ENCODE measurements at places on chromosomes 16 and 17. TPM values are rescaled to one million over a fixed set of nuclear protein-coding genes. Genes with fewer than 3 reads are reported as not detected.

CDRT15L2 gene
- total RNA-seq, result not detected

- DNase-seq, result no peak
Observed at GRCh38 chr17:2849327-2849670, 53.1 kb downstream of the RAP1GAP2 start.

DNA sequence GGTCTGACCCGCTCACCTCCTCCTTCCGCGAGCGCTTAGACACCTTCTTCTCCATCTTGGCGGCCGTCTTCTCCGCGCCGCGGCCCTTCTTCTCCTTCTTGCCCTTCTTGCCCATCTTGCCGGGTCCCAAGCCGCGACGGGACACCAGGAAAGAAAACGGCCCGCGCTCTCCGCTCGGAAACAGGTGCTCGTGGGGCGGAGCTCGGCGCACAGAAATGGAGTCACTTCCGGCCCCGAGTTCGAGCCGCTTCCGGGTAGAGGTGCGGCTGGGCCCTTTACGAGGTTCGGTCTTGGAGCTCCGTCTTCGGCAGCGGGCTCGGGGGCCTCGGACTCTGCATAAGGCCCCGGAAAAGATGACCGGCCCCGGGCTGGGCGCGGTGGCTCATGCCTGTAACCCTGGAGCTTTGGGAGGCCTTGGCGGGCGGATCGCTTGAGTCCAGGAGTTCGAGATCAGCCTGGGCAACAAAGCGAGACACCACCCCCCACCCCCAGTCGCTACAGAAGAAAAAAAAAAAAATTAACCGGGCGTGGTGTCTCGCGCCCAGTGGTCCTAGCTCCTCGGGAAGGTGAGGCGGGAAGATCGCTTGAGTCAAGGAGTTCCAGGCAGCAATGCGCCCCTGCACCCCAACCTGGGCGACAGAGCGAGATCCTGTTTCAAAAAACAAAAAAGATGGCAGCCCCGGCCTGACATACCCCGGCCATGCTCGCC is at the start of gene KLHDC4:
Gene KLHDC4 (minus strand): TSS at position 211 of the 709 bp plus-strand sequence. CDS start 96 bp downstream, at position 115.
- DNase-seq, result peak; percentile 65

VTN gene
- 1.1 TPM for total RNA-seq

DNA sequence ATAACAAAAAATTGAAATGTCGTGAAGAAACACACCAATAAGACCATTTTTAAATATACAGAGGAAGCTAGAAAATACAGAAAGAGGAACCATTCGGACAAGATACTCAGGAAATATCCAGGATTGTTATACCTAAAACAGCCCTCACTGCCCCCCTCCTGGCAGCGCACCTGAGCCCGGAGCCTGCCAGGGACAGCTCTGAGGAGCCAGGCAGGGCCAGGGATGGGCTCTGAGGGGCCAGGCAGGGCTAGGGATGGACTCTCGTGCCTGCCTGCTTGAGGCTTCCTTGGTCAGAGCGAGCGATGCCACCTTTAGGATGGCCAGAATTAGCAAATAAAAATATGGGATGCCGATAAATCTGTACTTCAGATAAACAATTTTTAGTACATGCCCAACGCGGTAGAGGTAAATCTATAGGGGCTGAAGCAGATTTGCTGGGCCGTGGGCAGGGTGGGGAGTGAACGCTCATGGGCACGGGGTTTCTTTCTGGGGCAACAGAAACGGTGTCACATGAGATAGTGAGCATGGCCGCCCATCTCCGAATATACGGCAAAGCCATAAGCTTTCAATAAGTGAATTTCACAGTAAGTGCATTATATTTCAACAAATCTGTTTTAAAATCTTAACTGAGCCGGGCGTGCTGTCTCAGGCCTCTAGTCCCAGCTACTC is 18.2 kb upstream of the CSNK1D start:
- no peak for DNase-seq

- DNase-seq, result no peak
Observed at GRCh38 chr17:83152227-83152744, 72.9 kb downstream of the METRNL start.

DNA sequence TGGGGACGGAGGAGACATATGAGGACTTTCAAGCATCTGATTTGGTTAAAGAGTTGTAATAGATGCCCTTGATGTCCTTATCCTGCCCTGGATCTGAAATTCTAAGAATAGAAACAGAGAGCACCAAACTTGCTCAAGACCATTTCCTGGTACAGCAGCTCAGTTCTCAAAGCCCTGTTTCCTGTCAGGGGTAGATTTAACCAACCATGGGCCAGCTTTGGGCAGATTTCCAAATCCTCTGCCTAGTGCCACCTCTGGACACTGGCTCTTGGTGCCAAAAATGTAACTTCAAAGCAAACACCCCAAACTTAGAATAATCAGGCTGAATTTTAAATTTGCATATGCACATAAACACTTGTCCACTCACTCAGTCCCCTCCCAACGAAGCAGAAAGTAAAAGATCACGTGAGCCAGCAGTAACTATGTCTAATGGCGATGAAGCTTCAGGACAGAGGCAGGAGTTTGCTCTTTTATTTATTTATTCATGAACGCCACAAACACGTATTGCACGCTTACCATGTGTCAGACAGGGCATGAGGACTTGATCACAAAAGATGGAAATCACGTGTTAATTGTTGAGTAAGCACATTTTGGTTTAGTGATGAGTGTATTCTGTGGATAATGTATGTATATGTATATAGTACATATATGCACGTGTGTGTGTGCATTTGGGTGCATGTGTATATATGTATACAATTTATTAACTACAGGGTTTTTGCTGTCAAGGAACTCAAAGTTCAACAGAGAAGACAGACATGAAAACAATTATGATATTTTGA is 23.1 kb upstream of the SDK2 start:
- no peak for DNase-seq

GRCh38 chr16:81774348-81774747 is 4.7 kb upstream of the PLCG2 start:
- no peak for DNase-seq

COL1A1 gene
- total RNA-seq, result 5,262 TPM

CCDC92B gene
- 0.32 TPM for total RNA-seq

DNA sequence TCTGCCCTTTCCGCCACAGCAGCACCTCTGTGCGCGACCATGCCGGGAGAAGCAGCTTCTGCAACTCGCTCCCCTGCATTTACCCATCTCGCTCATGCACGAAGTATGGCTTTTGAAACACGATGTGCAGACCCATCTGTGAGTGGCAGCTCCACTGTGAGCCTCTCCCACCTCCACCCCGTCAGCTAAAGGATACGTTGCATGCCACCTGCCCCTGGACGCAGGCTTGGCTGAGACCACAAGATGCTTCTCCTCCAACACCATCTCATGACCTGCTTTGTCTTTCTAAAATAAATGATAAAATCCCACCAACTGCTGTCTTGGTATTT is 100.9 kb downstream of the ZNF778 start:
- no peak for DNase-seq

- DNase-seq, result no peak
Observed at GRCh38 chr17:5846001-5846400, 224.2 kb upstream of the WSCD1 start.

- DNase-seq, result no peak
Observed at GRCh38 chr17:53093391-53093790, 729.3 kb upstream of the KIF2B start.

- DNase-seq, result no peak
Observed at GRCh38 chr16:28072087-28072486, 8.6 kb upstream of the GSG1L start.

DNA sequence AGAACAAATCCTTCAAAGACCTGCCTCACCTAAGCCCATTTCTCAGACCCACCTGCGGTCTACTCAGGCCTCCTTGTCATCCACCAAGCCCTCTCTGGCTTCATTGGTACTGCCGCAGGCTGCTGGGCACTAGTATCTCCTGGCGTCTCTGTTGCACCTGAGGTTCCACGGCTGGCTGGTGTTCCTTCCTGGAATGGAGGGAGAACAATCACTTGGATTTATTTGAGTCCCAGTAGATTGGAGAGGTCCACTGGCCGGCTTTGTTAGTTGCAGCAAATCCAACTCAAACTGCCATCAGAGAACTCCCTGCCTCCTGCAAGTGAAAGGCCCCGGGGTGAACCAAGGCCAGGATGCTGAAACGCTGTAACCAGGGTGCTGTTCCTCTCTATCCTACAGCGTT is 15.3 kb downstream of the MIS12 start:
- no peak for DNase-seq

- no peak for DNase-seq
Observed at GRCh38 chr17:19017401-19017800, 12.8 kb upstream of the FAM83G start.

DNA sequence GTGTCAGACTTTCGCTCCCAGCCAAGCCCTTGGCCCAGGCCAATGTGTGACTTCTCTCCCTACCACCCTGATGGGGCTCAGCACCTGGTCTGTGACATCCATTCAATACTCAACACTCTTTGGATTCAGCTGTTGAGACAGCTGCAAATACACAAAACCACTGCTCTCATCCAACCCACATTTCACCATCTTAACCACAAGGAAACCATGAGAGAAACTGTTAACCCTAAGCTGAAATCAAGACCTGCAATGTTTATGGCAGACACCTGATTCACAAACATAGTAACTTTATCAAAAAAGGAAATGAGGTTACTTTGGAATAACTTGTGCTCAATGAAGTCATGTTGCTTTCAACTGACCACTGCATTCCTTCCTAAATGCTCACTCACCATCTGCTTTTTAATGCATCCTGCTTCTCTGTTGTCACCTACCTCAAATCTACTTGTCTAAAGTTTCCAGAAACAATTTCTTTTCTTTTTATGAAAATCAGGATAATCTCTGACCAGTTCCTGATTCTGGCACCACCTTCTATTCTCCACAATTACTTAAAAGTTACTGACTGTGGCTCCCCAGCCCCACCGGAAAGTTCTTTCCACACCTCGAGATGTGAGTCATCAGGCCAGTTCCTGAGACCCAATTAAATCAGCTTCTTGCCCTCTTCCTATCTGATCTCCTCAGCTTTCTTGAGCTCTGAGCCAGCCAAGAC is 88.2 kb downstream of the NOG start:
- DNase-seq, result no peak

SHISA9 gene
- 0.48 TPM for total RNA-seq

DNA sequence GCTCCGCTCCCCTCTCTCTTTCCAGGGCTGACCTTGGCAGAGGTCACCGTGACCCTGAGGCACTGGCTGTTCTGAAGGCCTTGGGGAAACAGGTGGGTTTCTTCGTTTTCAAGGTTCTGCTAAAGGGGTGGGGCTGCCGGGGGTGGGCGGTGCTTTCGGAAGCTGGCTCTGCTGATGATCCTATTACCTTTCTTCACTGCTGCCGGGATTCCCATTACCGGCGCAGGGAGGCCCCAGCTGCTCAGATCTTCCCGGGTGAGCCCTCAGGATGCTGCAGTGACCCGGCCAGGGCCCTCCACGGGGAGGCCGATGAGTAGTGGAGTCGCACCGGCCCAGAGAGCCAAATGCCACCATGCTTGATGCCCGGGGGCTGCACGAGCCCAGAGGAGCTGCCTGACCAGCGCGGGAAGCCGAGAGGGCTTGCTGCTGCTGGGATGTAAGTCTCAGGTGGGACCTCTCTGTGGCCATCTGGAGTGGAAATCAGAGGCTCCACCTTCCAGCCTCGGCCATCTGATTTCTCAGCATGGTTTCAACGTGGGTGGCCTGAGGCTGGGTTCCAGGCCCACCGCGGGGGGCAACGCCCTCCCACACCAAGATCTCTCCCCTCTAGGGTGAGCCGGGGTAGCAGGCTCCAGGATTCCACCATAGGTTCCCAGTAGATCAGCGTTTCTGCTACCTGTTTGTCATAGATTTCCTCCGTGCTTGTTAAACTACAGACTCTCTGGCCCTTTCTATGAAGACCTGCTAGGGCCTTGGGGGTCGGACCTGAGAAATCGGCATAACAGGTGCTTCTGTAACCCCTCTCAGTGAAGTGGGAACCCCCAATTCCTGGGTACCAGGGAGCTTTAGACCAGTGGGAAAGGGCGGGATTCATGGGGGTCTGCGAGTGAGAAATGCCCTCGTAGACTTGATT is 21.6 kb upstream of the ADCY7 start:
- DNase-seq, result no peak

GRCh38 chr16:60214311-60214710 is 1480.2 kb upstream of the GOT2 start:
- DNase-seq, result no peak

GPR139 gene
- total RNA-seq, result not detected

DNA sequence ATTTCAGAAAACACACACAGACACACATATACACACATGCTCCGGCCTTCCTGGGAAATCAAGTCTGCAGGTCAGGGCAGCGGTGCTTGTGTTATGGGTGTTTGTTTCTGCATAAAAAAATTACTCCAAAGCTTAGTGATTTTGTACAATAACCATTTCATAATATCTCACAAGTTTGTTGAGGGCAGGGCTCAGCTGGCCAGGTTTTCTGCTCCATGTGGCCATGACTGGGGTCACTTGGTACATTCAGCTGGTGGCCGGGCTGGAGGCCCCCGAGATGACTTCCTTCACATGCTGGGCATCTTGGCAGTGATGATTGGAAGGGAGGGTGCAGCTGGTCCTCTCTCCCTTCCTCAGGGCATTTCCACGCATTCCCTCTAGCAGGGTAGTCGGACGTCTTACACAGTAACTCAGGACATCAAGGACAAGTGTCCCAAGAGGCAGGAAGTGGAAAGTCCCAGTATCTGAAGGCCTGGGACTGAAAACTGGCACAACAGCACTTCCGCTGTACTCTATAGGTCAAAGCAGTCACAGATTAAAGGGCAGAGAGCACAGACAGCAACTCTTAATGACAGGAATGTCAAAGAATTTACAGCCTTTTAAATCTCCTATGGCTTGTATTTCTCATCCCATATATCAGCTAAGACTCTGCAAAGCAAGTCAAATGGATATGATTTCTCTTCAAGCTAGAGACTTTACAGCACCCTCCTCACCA is 127.4 kb downstream of the ZNF18 start:
- no peak for DNase-seq

DNA sequence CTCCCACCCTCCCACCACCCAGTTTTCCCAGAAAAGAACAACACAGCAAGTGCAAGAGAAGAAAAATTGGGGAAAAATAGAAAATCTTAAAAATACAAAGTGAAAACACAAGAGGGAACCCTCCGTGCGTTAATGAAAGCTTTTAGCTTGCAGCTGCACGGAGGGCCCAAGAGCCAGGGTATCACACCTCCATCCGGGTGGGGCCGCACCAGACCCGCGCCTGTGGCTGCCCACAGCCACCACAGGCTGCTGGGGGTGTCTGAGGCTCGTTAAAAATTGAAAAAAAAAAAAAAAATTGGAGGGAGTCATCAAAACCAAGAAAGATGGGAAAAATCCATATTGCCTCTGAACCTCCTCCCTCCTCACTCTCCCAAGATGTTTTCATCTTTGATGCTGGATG is 18.6 kb downstream of the ENGASE start:
- no peak for DNase-seq

UMOD gene
- not detected for total RNA-seq

- no peak for DNase-seq
Observed at GRCh38 chr16:47667956-47668355, 206.8 kb downstream of the PHKB start.

GRCh38 chr17:31858642-31859486 is at the start of gene COPRS:
Gene COPRS, minus strand, starts transcription at chr17:31859244. Its CDS starts 45 bp downstream, at chr17:31859199.
- peak; percentile 43 for DNase-seq
